SJSA1 (cell line): ENCODE measurements at places on chromosomes 6 and 20.

GRCh38 chr6:2263896-2264295 lies 18.5 kb upstream of the GMDS start:
- no peak for DNase-seq

DNA sequence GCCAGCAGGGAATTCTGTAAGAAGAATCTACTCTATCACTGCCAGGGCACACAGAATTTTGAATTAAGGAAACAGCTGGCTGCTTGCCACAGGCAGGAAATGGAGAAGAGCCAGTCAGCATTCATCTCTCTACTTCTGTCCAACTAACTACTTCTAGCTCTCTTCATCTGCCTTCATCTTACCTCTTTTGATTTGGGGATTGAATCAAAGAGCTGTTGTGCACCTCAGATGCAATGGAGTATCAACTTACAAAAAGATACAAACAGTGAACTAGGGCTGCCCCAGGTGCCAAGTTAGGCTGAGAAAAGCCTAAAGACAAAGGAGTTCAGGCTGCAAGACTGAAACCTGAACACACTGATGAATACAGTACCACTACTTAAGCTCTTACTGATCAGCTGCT lies 82.0 kb downstream of the PTPRK start:
- no peak for DNase-seq

DNA sequence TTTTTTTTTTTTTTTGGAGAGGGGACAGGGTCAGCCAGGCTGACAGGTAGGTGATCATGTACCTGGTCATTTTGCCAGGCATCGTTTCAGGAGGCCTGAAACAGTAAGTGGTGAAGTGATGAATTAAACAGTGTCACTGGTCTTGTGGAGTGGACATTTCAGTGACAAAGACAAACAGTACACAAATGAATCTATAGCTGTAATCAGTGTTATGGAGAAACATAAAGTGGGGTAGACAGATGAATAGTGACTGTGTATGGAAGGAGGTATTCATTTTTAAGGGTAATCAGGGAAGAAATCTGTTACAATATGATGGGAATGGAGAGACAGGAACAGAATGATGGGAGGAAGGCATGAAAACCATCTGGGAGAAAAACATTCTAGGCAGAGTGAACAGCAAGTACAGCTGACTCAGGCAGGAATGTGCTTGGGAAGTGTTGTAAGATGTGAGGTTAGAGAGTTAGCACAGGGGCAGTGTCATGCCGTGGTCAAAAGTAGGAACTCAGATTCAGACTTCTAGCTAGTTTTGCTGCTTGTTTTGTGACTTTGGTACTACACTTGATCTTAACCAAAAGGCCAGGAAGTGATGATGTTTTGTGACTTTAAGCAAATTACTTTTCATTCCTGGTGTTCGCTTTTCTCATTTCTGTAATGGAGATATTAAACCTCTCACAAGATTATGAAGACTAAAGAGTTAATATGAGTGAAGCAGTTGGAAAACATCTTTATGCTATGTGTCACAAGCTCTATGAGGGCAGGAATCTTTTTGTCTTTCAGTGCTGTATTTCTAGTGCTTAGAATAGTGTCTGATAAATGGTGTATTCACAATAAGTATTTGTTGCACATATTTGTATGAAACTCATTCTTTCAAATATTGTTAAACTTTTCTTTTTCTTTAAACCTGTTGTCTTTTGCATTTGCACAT lies 43.4 kb downstream of the QKI start:
- DNase-seq: peak; percentile 51

- DNase-seq: peak; percentile 56
These were observed 1.8 kb upstream of the PRDM1 start for GRCh38 chr6:106084106-106084988.

GRCh38 chr6:43790031-43790430 lies 20.0 kb downstream of the VEGFA start:
- no peak for DNase-seq

DNA sequence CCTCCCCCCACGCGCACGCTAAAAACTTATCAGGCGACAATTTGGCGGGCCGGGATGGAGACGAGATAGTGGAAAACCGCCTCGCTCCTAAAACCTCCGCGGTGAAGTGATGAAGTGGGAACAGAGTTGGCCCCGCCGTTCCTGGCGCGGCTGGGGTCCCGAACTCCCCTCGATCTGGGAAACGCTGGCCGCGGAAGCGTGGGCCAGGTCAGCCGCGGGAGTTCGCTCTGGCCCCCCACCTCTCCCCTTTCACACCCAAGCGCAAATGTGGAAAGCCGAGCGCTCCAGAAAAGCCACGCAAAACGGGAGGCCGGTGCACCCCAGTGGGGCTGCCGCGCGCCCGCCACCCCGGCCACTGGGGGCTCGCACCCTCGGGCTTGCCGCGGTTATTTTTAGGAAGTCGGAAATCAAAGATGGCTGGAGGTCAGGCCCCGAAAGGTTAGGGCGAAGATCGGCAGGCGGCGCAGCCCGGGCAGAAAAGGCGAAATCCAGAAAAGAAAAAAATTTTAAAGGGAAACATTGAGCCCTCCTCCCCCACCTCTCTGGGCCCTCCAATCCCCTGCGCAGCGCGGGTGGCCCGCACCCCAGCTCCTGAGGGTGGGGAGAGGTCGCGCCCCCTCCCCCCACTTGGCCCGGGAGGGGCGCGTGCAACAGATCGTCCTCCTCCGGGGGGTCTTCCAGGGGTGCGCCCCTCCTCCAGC lies 1.0 kb downstream of the SALL4 start:
- DNase-seq: no peak

GRCh38 chr20:35681960-35682359 lies 17.2 kb downstream of the NFS1 start:
- DNase-seq: no peak

DNA sequence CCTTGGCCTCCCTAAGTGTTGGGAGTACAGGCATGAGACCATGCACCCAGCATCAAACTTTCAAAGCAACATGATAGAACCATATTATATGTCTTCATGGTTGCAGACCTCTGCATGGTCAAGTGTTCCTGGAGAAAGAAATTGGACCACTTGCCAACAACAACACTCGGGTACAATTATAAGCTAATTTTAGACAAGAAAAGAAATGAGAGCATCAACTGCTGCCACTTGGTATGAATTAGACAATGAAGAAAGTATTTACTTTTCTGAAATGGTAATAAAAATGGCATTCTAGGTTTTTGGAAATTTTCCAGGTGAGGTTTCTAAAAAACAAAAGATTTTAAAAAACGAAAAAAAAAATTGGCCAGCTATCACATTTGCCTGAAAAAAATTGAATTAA lies 7.7 kb upstream of the PM20D2 start:
- no peak for DNase-seq

GRCh38 chr20:9137001-9137400 lies 68.1 kb downstream of the PLCB4 start:
- no peak for DNase-seq

GRCh38 chr6:23446469-23446967 lies 679.5 kb upstream of the NRSN1 start:
- DNase-seq: no peak

- DNase-seq: no peak
These were observed 21.0 kb downstream of the RNASET2 start for GRCh38 chr6:166935353-166935752.

DNA sequence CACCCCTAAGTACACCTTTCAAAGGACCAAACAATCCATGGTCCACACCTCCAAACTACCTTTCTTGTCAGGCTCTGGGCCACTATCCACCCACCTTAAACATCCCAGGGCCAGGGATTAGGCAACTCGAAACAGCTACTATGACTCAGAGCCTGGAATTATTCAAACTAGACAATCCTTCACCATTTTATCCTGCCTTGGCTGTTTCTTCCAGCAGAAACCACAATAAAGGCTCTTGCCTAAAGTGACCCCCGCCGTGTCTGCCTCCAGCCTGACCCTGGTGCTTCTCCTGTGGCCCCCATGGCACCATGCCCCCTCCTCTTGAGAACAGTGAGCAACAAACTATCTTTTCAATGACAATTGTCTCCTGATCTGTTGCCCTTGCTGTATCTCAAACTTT lies 195.5 kb downstream of the EPM2A start:
- no peak for DNase-seq

GRCh38 chr6:20866935-20867703 lies 332.9 kb downstream of the CDKAL1 start:
- no peak for DNase-seq

- no peak for DNase-seq
These were observed 79.7 kb downstream of the RNF217 start for GRCh38 chr6:125041740-125042459.

DNA sequence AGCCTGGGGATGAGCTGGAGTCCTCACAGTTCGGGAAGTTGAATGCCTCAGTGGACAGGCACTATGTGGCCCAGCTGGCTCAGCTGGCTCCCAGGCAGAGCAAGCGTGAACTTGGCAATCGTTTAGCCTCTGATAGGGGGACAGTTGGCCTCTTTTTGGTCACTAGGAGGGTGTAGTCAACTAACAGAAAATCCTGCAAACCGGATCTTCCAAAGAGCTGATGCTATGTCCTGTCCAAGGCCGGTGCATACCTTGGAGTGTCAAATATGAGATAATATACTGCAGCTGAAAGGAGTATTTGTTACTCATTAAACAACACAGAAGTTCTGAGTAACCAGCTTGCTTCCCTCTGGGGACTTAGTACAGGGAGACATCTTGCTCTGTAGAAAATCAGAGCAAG lies 126.2 kb upstream of the EXOC2 start:
- no peak for DNase-seq

DNA sequence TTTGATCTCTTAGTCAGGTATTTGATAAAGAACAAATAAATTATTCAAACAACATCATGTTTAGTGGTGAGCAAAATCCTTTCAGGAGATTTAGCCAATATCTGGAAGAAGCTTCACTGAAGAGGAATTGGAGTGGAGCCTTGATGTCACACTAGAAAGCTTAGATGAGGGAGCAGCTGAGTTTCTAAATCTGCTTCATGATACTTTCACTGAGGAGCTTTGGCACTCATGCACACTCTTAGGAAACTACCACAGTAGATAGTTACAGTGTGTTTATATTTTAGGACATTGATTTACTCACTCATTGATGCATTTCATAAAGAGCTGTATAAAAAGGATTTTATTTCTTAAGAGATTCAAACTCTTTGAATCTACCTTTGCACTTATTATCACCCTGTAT lies 366.2 kb upstream of the BTBD3 start:
- DNase-seq: no peak
